ENCODE measurements at places on chromosomes 2 and 18.

- no peak for DNase-seq
These were observed 65.0 kb downstream of the NFATC1 start for GRCh38 chr18:79460481-79461300.

DNA sequence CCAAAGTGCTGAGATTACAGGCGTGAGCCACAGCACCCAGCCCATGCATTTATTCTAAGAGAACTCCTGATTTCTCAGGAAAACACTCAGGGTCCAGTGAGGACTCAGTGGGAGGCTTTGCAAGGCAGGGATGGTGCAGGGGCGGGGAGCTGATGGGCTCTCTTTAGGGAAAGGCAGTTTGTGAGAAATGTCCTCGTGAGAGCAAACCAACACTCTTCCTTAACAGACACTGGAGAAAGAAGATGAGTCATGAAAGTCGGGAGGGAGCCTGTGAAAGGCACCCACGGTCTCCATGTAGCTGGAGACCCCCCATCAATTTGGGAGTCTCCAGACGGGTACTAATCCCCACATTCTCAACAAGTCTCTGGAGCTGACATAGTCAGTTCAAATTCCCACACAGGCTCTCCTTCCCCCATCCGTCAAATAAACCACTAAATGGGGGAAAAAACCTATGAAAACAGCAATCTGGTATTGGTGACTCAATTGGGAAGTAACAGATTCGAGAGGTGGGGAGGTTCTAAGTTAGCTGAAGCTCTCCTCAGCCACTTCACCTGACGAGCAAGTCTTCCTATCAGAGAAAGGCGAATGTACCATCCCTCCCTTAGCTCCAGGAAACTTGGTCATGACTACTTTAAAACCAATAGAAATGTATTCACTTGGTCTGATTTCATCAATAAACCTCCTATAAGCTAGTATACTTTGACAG lies 11.0 kb upstream of the CREG2 start:
- DNase-seq = no peak

- no peak for DNase-seq
These were observed 289.0 kb downstream of the PTPRM start for GRCh38 chr18:7856116-7856515.

DNA sequence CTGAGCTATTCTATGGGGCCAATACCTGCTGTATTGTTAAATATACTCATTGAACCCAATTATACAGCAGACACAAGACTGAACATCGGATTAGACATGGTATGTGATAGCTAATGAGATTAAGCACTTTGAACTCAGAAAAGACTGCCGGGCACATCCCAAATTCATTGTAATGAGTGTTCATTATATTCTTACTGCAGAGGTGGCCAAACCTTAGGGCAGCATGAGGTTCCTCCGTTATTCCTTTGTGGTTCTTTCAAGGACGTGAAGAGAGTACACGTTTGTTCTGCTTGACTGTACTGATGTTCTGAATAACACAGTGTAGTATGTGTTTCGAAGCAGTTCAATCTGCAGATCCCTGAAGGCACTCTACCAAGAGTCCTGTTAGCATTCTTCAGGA lies 78.4 kb downstream of the KIF5C start:
- no peak for DNase-seq

- DNase-seq = no peak
These were observed 86.8 kb upstream of the HAAO start for GRCh38 chr2:42879121-42879705.

DNA sequence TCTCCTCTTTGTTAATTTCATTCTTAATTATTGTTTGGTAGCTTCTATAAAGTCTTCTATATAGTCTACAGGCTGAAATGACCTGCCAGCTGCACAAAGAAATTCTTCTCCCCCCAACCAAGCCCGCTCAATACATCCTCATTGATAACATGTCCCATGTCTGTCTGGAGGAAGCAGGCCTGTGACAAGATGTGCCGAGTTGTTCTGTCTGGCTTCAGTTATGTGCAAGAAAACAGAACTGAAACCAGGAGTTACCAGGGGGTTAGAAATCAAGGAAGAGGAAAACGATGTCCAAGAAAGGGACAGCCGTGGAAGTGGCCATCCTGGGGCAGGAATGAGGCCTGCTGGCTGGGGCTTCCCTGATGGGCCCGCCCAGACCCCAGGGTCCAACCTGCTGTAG lies 57.6 kb downstream of the MTCL1 start:
- no peak for DNase-seq

GRCh38 chr2:112829961-112830681 lies 6.5 kb downstream of the IL1B start:
- no peak for DNase-seq

DNA sequence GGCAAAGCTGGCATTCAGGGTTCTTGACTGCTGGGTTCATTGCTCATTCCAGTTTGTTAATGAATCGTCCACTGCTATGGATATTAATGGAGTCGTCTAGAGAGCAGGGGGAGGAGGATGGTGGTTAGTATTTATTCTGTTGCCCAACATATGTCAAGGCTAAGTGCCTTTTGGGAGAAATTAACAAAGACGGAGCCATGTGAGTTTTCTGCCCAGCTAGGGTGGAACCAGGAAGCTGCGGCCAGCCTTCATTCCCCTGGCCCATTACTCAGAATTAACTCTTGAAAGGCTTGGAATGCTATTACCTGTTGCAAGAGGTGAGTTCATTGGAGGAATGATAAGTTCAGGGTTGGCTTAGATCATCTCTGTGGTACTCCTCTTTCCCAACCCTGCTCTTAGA lies 19.3 kb downstream of the IGFBP2 start:
- no peak for DNase-seq

- DNase-seq = no peak
These were observed 72.0 kb downstream of the NYAP2 start for GRCh38 chr2:225471482-225471881.

All from CD4-positive, alpha-beta T cell treated with Interleukin-2 at 100 ng/mL for 4 hours (primary cell).